HFFc6 (cell line): ENCODE measurements at places on chromosomes 4 and X. TPM values are rescaled to one million over a fixed set of nuclear protein-coding genes. Genes with fewer than 3 reads are reported as not detected.
A peak's percentile ranks its signal among the peaks of the same experiment; 100 is the strongest.

CSAG3 gene
- total RNA-seq = not detected in 3 replicates

CCDC110 gene
- not detected in 3 replicates for total RNA-seq

UGT2B17 gene
- not detected in 3 replicates for total RNA-seq

WFS1 gene
- total RNA-seq = 54.6 to 63.7 TPM (median 55.0 TPM) in 3 replicates

CFAP99 gene
- total RNA-seq = not detected in 3 replicates

CPZ gene
- total RNA-seq = 2.0 to 4.6 TPM (median 4.6 TPM) in 3 replicates

NAA11 gene
- total RNA-seq = not detected in 3 replicates

GRCh38 chr4:40984051-40984450 lies 230.3 kb downstream of the APBB2 start:
- no peak for DNase-seq

- DNase-seq = no peak
These were observed 10.2 kb downstream of the CBR4 start for GRCh38 chr4:168999809-169000208.

GRCh38 chr4:121462660-121463261 lies 81.9 kb upstream of the QRFPR start:
- peak; percentile 67 for DNase-seq

GRCh38 chrX:39840133-39840532 lies 257.6 kb downstream of the BCOR start:
- no peak for DNase-seq

DNA sequence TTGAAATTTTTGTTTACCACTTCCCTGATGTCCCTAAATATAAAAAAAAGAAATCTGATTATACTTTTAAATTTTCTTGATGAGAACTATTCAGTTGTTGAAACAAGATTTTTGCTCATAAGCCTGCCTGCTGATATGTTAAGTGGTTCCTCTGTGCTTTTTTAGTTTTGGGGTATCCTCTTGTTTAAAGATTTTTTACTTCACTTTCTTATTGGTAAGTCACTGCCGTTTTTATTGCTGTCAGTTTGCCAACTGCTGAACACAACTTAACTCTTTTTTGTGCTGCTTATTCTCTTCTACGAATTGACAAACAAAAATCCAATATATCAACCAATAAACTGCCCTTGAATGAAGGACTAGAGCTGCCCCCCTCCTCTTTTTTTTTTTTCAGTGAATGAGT lies 39.5 kb downstream of the GUCY1A1 start:
- DNase-seq = no peak

- DNase-seq = peak; percentile 69
These were observed 276.9 kb upstream of the TACR3 start for GRCh38 chr4:103996637-103997036.

DNA sequence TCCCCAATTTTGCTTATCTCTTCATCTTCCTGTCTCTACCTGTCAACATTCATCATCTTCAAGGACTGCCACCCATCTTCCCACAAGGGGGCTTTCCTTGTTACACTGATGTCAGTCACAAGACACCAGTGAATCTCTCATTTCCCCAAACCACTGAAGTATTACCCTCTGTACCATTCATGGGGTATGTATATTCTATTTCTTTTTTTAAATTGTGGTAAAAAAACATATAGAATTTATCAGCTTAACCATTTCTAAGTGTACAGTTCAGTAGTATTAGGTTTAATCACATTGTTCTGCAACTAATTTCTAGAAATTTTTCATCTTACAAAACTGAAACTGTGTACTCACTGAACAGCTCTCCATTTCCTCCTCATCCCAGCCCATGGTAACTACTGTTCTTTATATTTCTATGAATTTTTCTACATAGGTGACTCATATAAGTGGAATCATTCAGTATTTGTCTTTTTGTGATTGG lies 98.6 kb downstream of the LARP7 start:
- no peak for DNase-seq

GRCh38 chr4:7381221-7381889 lies 53.4 kb downstream of the PSAPL1 start:
- peak; percentile 4 for DNase-seq
